ENCODE measurements at places on chromosomes 13 and 19.

- peak; percentile 65 for DNase-seq
Observed at GRCh38 chr13:29908416-29909080, 58.1 kb upstream of the UBL3 start.

DNA sequence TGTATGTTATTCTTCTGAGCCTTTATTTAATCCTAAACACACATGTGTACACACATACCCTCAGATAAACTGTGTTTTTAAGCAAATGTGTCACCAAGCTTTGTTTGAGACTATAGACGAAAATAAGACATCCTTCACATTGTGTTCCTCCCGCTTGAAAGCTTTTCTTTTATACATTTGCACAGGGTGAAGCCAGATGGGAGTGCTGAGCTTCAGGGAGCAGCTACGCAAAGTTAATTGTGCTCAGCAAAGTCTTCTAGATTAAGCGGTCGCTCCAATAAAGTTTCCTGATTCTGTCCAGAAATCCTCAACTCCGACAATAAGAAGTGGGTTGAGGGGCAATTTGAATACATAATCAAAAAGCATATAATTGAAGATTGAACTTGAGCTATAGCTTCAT lies 117.2 kb upstream of the ARGLU1 start:
- DNase-seq, result no peak

GRCh38 chr19:40630571-40631160 lies 29.5 kb downstream of the LTBP4 start:
- DNase-seq, result no peak

GRCh38 chr13:111168107-111168506 lies 53.0 kb downstream of the ARHGEF7 start:
- DNase-seq, result no peak
